ENCODE measurements at places on chromosomes 2 and 18.

- DNase-seq, result no peak
These were observed 216.6 kb upstream of the DSEL start for GRCh38 chr18:67733088-67733487.

GRCh38 chr2:190202604-190203003 lies 117.0 kb downstream of the HIBCH start:
- DNase-seq, result no peak

GRCh38 chr2:72921088-72921851 lies 4.0 kb downstream of the EMX1 start:
- DNase-seq, result no peak

GRCh38 chr2:144975881-144976280 lies 456.0 kb upstream of the ZEB2 start:
- no peak for DNase-seq

- DNase-seq, result no peak
These were observed 35.6 kb upstream of the FEZ2 start for GRCh38 chr2:36633470-36634092.

- no peak for DNase-seq
These were observed 334.1 kb downstream of the GBX2 start for GRCh38 chr2:235833971-235834620.

DNA sequence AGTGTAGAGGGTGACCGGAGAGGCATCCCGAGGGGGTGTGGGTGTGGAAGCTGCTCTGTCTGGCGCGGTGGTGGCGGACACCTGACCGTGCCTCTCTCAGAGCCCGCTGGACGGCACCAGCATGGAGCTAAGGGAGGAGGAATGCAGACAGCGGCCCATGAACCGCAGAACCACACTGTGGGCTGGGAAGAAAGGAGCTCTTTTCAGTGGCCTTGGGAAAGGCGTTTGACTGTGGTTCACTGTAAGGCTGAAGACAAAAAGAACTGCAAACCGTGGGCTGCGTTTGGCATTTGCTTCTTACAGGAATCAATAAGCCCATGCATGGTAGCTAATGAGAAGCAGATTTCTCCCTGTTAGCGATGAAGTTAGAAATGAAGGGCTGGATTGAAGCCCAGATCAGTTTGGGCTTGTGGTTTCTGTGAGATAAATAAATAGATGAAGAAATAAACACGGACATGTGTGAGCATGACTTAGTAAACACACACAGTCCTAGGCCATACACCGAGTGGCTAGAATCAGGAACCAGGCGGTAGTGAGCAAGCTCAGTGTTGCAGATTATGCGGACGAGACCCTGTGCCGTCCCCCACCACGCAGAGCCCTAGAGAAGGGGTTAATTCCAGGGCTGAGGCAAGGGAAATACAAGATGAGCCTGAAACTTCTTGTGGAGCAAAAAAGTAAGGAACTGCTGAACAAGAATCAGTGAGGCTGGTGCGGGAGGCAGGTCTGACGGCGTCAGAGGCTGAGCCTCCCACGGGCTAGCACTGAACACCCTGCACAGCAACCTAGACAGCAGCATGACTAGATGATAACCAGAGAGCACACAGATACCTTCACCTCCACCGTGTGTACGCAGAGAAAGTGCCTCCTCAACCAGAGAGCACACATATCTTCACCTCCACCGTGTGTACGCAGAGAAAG lies 29.3 kb upstream of the NFATC1 start:
- no peak for DNase-seq

GRCh38 chr2:238467792-238468191 lies 41.1 kb downstream of the ASB1 start:
- no peak for DNase-seq

DNA sequence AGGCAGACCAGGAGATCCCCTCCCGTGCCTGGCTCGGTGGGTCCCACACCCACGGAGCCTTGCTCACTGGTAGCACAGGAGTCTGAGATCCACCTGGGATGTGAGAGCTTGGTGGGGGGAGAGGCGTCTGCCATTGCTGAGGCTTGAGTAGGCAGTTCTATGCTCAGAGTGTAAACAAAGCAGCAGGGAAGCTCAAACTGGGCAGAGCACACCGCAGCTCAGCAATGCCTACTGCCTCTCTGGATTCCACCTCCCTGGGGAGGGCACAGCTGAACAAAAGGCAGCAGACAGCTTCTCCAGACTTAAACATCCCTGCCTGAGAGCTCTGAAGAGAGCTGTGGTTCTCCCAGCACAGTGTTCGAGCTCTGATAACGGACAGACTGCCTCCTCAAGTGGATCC lies 85.1 kb downstream of the UGP2 start:
- DNase-seq, result no peak

- no peak for DNase-seq
These were observed 77.4 kb downstream of the RTP5 start for GRCh38 chr2:241947004-241947350.

GRCh38 chr2:241814393-241814642 lies 5.3 kb downstream of the NEU4 start:
- DNase-seq, result no peak

GRCh38 chr2:161166538-161167409 lies 6.5 kb downstream of the TANK start:
- DNase-seq, result no peak
